ENCODE measurements at places on chromosomes 5 and 9.

DNA sequence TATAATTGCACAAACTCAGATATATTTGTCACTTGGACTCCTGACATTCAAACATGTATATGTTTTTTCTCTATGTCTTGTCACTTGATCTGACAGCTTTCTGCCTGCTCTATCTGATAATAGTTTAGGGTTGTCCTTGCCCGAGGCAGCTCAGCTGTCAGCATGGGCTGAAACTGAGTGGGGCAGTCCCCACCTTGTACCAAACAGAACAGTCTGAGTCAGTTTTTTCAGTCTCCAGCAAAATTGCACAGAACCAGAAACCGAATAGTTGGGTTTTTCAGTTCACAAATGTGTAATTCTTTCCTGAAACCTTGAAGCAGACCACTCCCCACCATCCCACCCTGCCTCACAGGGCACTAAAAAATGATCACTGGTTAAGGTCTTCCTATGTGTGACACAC is 9.5 kb upstream of the HAND1 start:
- peak; percentile 81 for DNase-seq

GRCh38 chr5:160674901-160675300 is 177.1 kb downstream of the ATP10B start:
- no peak for DNase-seq

DNA sequence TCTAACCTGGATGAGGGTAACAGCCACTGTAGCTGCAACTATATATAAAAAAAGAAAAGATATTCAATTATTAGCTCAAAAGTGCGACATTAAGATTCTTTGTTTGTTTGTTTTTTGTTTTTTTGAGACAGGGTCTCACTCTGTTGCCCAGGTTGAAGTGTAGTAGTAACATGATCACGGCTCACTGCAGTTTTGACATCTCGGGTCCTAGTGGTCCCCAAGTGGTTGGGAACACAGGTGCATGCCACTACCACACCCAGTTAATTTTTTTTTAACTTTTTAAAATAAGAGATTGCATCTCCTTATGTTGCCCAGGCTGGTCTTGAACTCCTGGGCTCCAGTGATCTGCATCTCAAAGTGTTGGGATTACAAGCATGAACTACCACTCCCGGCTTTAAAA is 61.8 kb downstream of the MEF2C start:
- DNase-seq, result no peak

- no peak for DNase-seq
Observed at GRCh38 chr9:106288689-106289088, 574.3 kb upstream of the ZNF462 start.

DNA sequence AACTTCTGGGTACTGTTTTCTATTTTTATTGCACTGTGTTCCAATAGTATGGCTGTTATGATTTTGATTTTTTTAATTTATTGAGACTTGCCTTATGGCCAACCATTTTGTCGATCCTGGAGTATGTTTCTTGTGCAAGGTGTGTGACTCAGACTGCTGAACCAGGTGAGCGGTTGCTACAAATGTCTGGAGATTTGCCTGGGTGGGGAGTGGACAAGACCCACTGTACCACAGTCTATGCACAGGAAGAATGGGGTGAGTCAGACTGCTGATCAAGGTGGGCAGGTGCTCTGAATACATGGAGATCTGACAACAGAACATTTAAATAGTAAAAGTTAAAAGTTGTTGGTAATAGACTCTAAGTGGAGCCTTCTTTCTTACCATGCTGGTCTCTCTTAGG is 609.2 kb downstream of the CSNK1G3 start:
- DNase-seq, result no peak

DNA sequence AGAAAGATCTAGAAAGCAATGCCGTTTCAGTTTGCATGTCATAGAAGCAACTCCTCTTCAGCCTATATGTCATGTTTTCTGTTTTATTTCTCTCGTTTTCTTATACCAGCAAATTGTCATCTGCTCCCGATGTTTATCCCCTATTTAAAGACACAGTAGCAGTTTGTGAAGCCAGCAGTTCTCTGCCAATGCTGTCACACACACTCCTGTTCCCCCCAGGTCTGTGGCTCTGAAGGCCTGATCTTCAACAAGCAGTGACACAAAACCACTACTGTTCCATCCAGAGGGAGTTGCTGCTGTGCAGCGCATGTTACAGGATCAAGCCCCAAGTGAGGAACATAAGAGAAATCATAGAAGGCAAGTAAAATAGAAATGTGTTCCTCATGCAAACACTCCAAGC is 364.1 kb upstream of the SLC30A5 start:
- DNase-seq, result peak; percentile 12

DNA sequence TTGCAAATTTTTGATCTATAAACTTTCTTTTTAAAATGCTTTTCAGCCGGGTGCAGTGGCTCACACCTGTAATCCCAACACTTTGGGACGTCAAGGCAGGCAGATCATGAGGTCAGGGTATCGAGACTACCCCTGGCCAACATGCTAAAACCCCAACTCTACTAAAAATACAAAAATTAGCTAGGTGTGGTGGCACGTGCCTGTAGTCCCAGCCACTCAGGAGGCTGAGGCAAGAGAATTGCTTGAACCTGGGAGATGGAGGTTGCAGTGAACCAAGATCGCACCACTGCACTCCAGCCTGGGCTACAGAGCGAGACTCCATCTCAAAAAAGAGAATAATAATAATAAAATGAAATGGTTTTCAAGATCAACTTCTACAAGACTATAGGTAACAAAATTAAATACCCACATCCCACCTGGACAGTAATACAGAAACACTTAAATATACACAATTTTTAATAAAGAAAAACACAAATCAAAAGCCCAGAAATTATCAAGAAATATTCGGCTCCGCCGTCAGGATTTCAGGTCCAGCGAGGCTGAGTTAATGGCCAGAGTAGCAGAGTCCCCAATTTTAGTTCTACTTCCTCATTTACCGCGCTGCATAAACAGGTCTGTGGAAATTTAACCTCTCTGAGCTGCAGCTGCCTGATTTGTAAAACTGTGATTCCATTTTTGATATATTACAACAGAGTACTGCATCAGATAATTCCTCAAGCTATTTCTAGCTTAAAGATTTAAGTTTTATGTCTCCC is 4.0 kb downstream of the TUT7 start:
- no peak for DNase-seq

DNA sequence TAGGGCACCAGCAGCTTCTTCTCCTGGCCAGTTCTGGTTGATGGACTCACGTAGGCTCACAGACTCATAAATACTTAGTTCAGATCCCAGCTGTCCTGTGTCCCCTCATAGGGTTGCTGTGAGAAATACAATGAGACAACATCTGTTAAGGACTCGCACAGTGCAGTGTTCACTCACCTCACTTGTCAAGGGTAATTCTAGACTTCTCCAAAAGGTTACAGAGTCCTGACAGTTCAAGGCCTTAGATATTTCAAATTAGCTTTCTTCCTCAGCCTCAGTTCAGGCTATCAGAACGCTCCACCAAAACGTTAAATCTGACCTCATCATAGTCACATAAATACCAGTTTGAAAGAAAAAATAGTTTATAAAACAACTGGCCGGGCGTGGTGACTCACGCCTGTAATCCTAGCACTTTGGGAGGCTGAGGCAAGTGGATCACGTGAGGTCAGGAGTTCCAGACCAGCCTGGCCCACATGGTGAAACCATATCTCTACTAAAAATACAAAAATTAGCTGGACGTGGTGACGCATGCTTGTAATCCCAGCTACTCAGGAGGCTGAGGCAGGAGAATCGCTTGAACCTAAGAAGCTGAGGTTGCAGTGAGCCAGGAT is 106.3 kb downstream of the UGCG start:
- DNase-seq, result no peak

GRCh38 chr9:116165912-116166311 is 12.3 kb downstream of the PAPPA start:
- no peak for DNase-seq

- DNase-seq, result no peak
Observed at GRCh38 chr5:168137265-168137664, 154.2 kb upstream of the WWC1 start.

GRCh38 chr5:150401076-150401375 is 11.7 kb downstream of the CD74 start:
- peak; percentile 54 for DNase-seq

DNA sequence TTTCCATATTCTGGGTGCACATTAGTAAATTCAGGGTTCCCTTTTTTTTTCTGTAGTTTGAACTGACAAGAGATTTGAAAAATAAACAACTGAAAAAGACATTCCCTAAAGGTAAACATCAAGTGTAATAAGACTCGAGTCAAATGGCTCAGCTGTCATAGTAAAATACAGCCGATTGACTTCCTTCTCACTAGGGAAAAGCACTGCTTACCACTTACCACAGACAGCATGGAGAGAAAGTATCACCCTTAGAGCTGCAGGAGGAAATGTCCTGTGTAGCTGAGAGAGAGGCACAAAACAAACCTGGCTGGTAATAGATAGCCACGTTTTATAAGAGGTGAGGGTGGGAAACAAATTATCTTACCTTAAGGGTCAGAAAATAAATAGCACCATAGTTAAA is 12.1 kb upstream of the DMAC1 start:
- DNase-seq, result no peak

- no peak for DNase-seq
Observed at GRCh38 chr5:102789469-102789868, 34.4 kb downstream of the PAM start.

DNA sequence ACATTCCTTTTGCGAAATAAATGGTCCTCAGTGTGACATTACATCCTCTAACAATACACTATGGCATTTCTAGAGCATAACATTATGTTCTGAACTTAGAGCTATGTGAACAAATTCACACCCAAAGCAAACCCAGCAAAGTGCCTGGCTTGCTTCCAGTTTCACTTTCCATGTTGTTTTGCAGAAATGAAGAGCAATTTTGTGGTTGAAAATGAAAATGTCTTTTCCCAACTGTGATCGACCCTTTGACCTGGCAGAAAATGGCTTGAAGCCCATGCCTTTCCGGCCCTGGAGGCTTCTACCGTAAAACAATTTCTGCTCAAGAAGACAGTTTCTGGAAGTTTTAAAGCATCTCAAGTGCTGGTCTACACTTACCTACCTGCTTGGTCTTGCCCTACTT is 344.7 kb upstream of the RGMB start:
- DNase-seq, result no peak

- no peak for DNase-seq
Observed at GRCh38 chr9:87594194-87594593, 96.5 kb downstream of the DAPK1 start.

DNA sequence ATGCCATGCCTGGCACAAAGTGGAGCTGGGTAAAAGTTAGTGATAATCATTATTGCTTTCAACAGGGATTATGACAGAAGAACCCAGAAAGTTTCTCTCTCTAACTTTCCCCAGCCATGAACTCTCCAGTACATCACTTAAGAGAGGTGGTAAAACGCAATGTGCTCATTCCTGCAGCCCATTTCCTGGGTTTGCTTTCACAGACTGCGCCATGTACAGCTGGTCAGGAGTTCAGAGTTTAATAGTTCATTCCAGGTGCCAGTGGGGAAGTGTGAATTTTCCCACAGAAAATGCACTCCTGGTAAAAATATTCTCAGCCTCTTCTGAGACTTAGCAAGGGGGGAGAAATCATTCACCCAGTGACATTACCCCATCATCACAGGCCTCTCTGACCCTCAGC is 35.5 kb downstream of the ADAM19 start:
- DNase-seq, result no peak

GRCh38 chr9:93051680-93052089 is 6.8 kb upstream of the SUSD3 start:
- no peak for DNase-seq

DNA sequence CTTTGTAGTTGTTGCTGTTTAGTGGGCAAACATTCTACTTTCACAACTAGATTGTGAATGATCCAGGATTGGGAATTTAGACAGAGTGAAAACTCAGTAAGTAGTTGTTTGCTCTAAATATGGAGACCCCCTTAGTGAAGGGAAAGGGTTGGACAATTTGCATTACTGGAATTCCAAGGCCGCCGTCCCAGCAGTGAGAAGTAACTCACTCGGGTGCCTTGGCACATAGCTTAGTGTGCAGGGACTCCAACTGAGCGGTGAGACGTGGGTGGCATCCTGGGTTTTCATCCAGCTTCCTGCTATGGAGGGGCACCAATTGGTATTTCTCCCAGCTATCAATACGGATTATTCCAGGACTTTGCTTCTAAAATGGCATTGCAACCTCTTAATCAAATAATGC is 69.7 kb upstream of the FCN1 start:
- no peak for DNase-seq

DNA sequence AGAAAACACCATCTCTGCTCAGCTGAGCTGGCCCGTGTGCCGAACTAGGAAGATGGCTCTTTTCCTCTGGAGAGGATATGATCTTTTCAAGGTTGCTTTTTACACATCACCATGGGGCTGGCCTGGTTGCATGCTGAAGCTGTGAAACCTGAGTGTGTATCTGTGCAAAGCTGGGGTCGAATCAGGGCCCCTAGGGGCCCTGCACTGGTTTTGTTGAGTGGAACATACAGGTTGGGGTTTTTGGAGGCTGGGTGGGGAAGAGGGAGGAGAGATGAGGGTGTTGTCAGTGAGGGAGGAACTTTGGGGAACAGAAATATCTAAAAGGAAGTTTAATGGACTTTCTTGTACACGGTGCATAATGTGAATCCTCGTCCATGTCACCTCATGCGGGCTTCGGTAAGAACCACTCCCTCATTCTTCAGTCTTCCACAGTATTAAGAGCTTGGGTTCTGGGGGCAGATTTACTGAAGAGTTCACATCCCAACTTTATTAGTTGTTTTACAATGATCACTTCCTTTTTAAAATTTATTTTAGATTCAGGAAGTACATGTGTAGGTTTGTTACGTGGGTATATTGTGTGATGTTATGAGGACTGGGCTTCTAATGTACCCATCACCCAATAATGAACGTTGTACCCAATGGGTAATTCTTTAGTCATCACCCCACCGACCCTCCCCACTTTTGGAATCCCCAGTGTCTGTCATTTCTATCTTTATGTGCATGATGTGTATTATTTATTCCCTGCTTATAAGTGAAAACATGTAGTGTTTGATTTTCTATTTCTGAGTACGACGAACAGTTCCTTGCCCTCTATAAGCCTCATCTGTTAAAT is 238.2 kb downstream of the NR3C1 start:
- no peak for DNase-seq

DNA sequence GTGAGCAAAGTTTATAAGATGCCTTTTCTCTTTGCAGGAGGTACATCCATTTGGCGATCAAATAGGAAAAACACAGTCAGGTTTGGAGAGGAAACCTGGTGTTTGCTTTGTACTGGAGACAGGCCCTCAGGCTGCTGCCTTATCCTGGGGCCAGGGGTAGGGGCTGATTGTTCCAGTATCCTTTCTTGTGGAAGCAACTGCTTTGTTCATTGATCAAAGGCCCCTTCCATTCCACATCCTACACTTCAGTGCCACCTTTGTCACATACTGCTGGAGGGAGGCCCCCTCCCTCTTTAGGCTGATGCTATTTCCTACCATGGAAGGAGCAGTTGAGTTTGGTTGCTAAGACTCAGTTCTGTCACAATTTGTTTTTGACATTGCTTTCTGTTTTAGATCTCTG is 778.1 kb downstream of the TLR4 start:
- DNase-seq, result no peak

- DNase-seq, result no peak
Observed at GRCh38 chr9:14281876-14282275, 32.1 kb downstream of the NFIB start.

DNA sequence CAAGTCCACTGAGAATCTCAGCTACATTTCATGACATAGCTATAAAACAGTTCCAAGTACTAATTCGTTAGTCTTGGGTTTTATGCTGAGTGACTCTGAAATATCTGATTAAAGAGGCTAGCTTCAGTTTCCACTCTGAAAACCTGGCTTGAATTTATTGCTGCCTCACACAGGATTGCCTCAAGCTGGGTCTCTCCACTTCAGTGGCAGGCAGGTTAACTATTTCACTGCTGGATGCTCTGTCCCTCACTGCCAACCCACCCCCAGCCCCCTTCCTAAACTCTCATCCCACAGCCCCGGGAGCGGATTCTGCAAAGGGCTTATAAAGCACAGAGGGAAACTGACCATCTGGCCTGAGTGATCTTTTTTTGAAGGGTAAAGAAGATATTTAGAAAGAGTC is 318.3 kb downstream of the MLLT3 start:
- peak; percentile 9 for DNase-seq

Measured in SK-N-SH (cell line).